ENCODE measurements at places on chromosomes 3 and 15.

DNA sequence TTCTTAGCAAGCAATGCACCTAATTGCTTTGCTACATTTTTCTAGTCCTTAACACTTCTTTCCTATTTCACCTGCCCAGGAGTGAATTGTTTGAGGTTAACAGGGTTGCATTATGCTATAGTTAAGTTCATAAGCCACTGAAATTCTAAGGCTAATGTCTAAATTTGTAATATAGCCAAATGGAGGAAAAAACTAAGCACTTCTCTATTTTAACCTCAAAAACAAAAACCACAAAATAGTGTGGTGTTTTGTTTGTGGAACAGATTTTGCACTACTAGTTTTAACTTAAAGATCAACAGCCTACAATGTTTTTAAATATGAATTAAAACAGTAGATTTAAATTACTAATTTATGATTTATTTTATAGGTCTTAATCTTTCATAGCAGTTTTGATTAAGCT is 5.5 kb downstream of the ATOSA start:
- DNase-seq = no peak

GRCh38 chr15:62569460-62570404 is 404.6 kb upstream of the C2CD4B start:
- DNase-seq = peak; percentile 36

DNA sequence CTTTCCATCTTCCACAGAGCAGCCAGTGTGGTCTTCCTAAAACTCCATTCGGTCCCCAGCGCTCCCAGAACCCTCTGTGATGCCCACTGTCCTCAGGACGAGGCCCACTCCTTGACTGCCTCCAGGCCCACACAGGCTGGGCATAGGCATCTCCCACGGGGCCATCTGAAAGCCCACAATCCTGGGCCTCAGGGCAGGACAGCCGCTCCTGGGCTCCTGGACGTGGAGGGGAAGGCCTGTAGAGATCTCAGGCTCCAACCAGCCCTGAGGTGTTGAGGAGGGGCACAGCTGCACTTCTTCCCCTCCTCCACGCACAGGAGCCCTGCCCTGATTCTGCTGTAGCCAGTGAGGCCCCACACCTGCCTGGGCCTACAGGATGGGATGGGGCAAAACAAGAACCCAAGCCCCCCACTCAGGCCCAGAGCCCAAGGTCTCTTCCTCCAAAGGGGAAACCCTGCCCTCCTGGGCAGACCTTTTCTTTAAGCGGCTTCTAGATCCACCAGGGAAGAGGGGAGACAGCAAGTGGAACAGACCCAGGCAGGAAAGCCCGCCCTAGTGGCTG is 25.9 kb downstream of the SHISA5 start:
- DNase-seq = no peak

DNA sequence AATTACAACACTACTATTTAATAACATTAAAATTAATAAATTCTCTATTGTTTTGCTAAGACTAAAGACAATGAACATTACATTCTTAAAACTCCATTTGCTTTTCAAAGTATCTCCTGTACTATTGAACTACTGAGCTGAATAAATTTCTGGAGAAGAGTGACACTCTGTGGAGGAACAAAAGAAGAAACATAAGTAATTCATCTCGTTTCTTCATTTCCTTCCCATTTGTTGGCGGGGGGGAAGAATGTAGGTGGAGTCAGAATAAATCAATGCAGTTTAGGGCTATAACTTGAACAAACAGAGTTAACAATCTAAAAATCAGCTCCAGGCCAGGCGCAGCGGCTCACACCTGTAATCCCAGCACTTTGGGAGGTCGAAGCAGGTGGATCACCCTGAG is 32.7 kb downstream of the EFHB start:
- DNase-seq = peak; percentile 1

DNA sequence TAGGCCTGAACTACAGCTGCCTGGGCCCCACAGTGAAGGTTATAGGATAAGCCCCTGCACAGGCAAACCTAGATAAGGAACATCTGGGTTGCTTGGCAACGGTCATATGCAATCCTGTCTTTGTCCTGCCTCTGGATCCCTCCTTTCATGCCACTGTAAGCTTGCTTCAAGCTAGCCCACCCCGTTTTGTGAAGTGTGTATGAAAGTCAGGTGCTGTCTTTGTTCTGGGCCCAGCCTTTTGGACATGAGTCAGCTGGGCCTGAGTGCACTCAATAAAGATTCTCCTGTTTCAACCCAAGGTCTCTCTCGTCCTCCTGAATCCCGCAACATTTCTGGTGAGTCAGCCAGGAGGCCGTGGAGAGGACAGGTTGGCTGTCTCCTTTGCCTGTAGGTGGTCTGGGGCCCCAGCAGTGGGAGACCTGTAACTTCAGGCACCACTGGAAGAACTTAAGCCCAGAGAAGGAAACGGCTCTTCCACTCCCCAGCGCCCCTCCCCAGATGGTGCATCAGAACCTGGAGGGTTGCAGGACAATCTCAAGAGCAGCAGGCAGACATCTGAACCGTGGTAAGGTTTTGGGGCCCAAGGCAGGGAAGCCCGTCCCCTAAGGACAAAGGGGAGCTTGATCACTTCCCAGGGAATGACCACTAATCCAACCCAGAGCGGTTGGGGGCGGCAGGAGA is 8.3 kb upstream of the SLC9C1 start:
- DNase-seq = no peak

DNA sequence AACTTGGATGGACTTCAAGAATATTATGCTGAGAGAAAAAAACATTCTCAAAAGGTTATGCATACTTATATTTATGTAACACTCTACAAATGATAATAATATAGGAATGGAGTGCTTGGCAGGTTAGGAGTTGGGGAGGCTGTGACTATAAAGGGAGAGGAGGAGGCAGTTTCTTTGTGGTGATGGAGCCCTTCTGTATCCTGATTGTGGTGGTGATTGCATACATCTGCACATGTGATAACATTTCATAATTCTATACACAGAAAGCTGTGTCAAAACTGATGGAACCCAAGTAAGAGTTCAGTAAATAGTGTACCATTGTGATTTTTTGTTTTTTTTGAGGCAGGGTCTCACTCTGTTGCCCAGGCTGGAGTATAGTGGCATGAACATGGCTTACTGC is 31.7 kb upstream of the FAM3D start:
- DNase-seq = no peak
